ENCODE measurements at places on chromosomes 5 and 9.

- no peak for DNase-seq
These were observed 10.1 kb downstream of the IGFBPL1 start for GRCh38 chr9:38414040-38414723.

DNA sequence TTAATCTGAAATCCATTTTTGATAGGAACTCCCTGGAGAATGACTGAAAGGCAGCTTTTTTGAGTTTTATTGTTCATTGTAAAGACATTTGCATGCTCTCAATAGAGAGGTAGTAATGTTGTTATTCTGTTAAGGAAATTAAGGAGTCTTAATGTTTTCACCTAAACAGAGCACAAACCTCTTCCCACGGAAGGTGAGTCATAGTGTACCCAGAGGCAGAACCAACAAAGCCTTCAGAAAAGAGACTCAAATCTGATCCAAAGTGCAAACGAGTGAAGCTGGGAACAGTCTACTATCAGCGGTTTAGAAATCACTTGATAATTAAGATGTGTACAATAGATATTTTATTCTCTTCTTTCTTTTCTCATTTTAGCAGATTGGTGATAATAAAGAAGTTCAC is 470.5 kb downstream of the PLK2 start:
- DNase-seq, result no peak

DNA sequence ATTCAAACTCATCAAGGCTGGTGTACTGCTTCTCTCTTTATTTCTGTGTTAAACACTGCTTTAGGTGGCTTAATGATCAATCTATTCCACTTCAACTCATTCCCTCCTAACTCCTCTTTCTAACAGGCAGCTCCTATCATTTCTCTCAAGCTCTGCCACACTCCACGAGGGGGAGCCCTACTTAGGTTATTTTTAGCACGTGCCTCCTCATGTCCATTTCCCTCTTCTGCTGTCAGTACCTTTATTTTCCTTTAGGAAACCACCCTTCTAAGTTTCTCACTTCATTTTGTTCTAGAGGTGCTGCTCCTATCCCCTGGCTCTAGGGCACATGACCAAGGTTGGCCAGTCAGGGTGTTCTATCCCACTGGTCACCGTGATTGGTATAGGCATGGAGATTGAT is 6.7 kb upstream of the BRINP1 start:
- no peak for DNase-seq

DNA sequence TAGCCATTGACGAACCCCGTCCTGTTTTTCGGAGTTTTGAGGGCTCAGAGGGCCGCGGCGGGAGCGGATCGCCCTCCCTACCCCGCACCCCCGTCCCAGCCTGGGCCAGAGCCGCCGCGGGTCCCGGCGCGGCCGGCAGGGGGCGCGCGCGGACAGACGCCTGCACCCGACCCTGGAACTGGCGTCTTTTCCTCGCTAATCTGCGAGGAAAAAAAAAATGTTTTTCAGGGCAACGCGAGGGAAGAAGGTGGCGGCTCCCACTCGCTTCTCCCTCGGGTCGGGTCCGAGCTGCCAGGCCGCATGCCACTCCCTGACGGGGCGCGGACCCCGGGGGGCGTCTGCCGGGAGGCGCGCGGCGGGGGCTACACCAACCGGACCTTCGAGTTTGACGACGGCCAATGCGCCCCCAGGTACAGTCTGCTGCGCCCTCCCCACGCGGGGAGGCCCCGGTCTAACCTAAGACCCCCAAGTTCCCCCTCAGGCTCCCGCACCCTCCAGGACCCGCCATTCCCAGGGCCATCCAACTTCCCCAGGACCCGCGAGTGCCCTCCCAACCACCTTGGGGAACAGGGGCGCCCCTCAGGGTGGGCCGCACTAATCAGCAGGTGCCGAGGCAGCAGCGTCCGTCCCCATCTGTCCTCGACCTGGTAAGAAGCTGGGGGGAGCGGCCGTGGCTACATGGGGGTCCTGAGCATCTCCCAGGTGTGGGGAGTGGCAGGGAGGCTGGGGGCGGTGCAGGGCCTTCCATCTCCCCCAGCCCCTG is at the start of gene KCNT1:
Gene KCNT1, plus strand, starts transcription at position 227 of the 763 bp plus-strand sequence. Its CDS starts 74 bp downstream, at position 301.
- DNase-seq, result peak; percentile 11

All from CD4-positive, alpha-beta T cell treated with Interleukin-4 for 4 hours (primary cell).